ENCODE measurements at places on chromosomes 4 and X. TPM values are rescaled to one million over a fixed set of nuclear protein-coding genes. Genes with fewer than 3 reads are reported as not detected.

- H3K4me3 ChIP-seq, result no peak overlapping the region
- no peak overlapping the region for H3K27ac ChIP-seq
- no peaks in the 10 kb centered on the region for H3K36me3 ChIP-seq
- DNase-seq, result no peak
These were observed 13.9 kb upstream of the BEX4 start for GRCh38 chrX:103201041-103201440.

ADH4 gene
- total RNA-seq, result not detected

DNA sequence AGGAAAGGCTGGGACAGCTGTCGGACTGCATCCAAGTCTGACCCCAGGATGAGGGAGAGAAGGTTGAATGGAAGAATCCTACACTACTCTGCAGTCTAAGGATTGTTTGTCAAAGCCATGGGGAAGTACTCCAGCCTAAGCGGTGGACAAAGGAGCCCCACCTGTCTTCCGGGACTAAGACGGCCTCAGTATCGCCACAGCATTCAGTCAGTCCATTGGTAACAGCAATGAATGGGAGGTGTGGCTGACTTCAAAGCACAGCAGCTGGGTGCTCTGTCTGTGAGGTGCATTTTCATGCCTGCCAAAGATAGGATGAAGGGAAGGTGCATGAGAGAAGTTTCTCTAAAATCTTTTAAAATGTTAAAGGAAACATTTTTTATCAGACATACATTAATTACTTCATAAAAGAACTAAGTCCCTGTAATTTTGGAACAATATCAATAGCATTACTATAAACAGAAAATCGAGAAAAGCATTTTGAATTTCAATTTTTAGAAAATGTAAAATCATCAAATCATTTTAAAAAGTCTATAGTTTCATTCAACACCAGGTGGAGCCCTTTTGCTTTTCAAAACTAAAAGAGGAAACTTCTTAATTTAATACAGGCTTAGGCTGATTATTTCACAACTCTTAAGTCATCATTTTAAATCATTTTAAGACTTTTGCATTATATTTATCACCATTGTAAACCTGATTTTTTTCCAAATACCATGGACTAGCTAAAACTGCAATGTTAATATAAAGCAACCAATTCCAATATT is 27.6 kb upstream of the INTU start:
- no peaks in the 10 kb centered on the region for H3K4me1 ChIP-seq
- no peaks in the 10 kb centered on the region for H3K36me3 ChIP-seq
- H3K4me3 ChIP-seq, result no peak overlapping the region
- H3K27me3 ChIP-seq, result peaks cover 4% of the 10 kb centered on the region
- no peak overlapping the region for H3K27ac ChIP-seq
- DNase-seq, result peak; percentile 12

DNA sequence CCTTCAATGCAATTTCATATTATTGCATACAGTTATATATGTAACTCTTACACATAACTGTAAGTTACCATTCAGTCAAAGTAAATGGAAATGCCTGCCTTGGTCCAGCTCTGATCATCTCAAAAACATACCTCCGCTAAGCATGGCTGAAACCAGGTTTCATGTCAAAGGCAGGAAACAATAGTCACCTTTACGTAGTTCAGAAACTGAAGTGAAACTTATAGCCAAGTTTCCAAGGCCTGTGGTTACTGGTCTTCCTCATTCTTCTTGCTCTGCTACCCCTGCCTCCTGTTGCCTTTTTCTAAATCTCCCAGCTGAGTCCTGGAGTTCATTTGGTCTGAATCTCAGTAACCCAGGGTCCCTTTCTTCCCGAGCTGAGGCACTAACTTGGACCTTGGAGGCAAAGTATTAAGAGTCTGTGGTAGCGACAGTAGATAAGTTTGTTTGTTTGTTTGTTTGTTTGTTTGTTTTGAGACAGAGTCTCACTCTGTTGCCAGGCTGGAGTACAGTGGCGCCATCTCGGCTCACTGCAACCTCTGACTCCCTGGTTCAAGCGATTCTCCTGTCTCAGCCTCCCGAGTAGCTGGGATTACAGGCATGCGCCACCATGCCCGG is 30.8 kb downstream of the DAPP1 start:
- H3K4me3 ChIP-seq, result no peak overlapping the region
- no peaks in the 10 kb centered on the region for H3K36me3 ChIP-seq
- H3K27ac ChIP-seq, result no peak overlapping the region
- no peaks in the 10 kb centered on the region for H3K27me3 ChIP-seq

GPR50 gene
- total RNA-seq, result 1.00 TPM

SPANXN4 gene
- total RNA-seq, result not detected

FLNA gene
- total RNA-seq, result 2,978 TPM

- no peaks in the 10 kb centered on the region for H3K4me1 ChIP-seq
- H3K27ac ChIP-seq, result no peak overlapping the region
- no peak for DNase-seq
- H3K4me3 ChIP-seq, result no peak overlapping the region
These were observed 246.2 kb downstream of the ASMT start for GRCh38 chrX:1860936-1861594.

DNA sequence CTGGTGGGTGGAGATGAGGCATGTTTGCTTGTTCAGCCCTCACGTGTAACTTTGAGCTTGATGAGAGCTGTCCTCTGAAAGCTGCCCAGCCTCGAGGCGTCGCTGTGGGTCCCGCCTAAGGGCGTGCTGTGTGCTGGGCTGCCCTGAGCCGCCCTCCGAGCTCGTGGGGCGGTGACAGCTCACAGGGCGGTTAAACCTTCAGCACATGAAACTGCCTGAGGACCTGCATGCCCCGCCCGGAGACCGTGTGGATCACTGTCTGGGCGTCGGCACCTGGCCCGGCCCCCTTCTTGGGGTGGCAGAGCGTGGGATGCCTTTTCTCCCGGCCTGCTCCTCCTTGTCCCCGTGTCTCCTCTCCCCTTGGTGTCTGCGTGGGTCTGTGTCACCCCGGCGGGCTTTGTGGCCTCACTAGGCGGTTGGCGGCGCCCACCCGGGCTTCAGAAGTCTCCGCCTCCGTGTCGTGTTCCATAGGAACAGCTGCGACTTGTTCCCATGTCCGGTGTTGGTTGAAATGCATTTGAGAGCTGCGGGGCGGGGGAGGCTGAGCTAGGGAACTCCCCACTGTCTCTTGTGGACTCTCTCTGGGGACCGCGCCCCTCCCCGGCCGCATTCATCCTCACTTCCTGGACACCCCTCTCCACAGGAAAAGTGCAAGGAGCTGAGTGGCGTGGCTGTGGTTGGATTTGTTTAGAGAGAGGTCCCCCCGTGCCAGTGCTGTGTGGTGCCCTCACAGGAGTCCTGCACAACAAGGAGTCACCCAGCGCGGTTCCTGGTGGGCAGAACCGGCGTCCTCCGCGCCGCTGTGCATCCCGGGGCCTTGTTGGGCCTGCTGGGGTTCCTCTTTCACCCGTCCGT is 6.8 kb downstream of the AKAP17A start:
- H3K27ac ChIP-seq, result no peak overlapping the region
- H3K4me1 ChIP-seq, result peaks cover 2% of the 10 kb centered on the region
- H3K27me3 ChIP-seq, result no peaks in the 10 kb centered on the region
- DNase-seq, result no peak

- H3K27ac ChIP-seq, result no peak overlapping the region
- H3K36me3 ChIP-seq, result no peaks in the 10 kb centered on the region
- DNase-seq, result no peak
- H3K4me1 ChIP-seq, result peaks cover 9% of the 10 kb centered on the region
- H3K27me3 ChIP-seq, result no peaks in the 10 kb centered on the region
- H3K4me3 ChIP-seq, result no peak overlapping the region
These were observed 716 bp upstream of the SLC38A5 start for GRCh38 chrX:48470833-48471118.

DNA sequence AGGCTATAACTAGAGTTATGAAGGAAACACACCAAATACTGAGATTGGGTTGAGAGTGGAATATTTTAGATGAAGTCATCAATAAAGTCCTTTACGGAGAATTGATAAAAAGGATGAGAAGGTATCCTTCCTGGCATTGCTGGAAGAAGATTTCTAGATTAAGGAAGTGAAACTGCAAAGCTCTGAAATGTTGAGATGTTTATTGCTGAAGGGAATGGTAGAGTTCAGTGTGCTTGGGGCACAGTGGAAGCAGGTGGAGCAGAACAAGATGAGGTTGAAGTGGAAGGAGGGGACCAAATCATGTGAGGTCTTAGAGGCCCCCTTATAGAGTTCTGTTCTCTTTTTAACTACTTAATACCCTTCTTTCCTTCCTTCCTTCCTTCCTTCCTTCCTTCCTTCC is 848.5 kb downstream of the RAB28 start:
- no peaks in the 10 kb centered on the region for H3K27me3 ChIP-seq
- H3K4me3 ChIP-seq, result no peak overlapping the region
- H3K27ac ChIP-seq, result no peak overlapping the region
- H3K36me3 ChIP-seq, result no peaks in the 10 kb centered on the region
- no peaks in the 10 kb centered on the region for H3K4me1 ChIP-seq

DNA sequence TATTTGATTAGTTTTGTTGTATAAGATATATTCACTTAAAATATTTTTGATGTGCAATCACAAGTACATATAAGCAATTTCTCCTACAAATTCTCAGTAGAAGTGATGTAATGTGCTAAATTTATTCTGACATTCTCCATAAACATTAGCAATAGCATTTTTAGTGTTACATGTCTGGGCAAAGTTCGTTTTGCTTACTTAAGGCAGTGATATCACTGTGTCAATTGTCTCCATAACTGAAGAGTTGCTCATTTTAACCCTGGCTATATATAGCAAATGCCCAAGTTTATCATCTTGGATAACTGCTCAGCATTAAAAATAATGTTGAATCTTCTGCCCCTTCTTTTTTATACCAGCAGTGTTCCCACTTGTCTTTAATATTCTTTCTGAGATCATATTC is 340.0 kb upstream of the NDST4 start:
- DNase-seq, result peak; percentile 6
- H3K4me1 ChIP-seq, result no peaks in the 10 kb centered on the region
- H3K27me3 ChIP-seq, result no peaks in the 10 kb centered on the region
- H3K27ac ChIP-seq, result no peak overlapping the region
- no peak overlapping the region for H3K4me3 ChIP-seq

NIPAL1 gene
- 3.8 TPM for total RNA-seq

ZBTB49 gene
- 4.4 TPM for total RNA-seq

CCDC110 gene
- total RNA-seq, result 1.2 TPM
